Sciatic nerve (tissue), 2 donors: ENCODE measurements at places on chromosomes 5 and 9. TPM values are rescaled to one million over a fixed set of nuclear protein-coding genes. Genes with fewer than 3 reads are reported as not detected.

The FAM153A gene
- 3.0 TPM for total RNA-seq

The CKMT2 gene
- total RNA-seq, result 5.9 TPM

The SPINK6 gene
- total RNA-seq, result not detected

- DNase-seq, result no peak
These were observed 653.6 kb downstream of the RAB3C start for GRCh38 chr5:59236448-59236847.
